ENCODE measurements at places on chromosomes 1 and 21.

DNA sequence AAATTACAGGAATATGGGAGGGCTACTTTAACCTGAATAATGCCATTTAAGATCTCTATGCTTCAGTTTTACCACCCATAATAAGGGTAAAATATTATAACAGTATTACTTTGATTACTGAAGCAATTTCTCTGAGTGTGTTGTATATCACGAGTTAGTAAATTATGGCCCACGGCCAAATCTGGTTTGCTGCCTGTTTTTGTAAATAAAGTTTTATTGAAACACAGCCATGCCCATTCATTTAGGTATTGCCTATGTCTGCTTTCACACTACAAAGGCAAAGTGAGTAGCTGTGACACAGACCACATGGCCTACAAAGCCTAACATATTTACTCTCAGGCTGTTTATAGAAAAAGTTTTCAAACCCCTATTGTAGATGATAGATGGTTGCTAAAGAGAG lies 156.8 kb downstream of the CDC42BPA start:
- no peak for DNase-seq
- H3K27ac ChIP-seq, result no peak overlapping the region
- H3K4me3 ChIP-seq, result no peak overlapping the region
- H3K36me3 ChIP-seq, result no peaks in the 10 kb centered on the region
- peaks cover 1% of the 10 kb centered on the region for H3K27me3 ChIP-seq

- H3K27me3 ChIP-seq, result no peaks in the 10 kb centered on the region
- H3K27ac ChIP-seq, result no peak overlapping the region
- no peak overlapping the region for H3K4me3 ChIP-seq
- H3K4me1 ChIP-seq, result no peaks in the 10 kb centered on the region
Observed at GRCh38 chr1:107706182-107706581, 258.8 kb downstream of the VAV3 start.

DNA sequence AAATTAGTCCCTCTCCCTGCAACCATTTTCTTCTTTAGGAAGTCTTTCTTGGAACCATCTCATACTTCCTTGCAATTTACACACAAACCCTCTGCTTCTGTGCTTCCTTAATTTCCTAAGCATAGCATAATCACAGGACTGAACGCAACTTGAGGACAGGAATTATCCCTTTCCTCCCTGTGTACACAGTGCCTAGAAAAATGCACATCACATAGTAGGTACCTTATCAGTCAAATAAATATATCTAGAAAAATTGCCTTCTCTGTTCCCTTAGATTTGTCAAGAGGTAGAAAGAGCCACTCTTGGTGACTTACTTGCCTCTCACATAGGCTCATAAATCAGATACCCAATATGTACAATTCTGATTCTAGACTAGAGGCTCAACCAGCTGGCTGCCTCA lies 4.9 kb downstream of the ASPM start:
- peaks cover 10% of the 10 kb centered on the region for H3K36me3 ChIP-seq
- H3K27me3 ChIP-seq, result no peaks in the 10 kb centered on the region
- no peaks in the 10 kb centered on the region for H3K4me1 ChIP-seq

DNA sequence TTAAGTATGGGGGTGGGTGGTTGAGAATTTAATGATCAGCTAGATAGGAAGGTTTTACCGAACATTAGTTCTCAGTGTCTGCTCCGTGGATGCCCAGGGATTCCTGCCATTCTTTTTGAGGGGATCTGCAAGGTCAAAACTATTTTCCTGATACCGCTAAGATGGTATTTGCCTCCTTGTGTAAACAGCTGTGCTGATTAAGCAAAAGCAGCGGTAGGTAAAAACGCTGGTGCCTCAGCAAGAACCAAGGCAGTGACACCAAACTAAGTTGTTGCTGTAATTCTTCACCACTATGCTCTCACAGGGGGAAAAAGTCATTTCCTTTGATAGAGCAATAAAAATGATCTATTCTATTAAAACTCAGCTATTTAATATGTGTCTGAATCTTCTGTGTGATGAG lies 229.0 kb downstream of the FMN2 start:
- no peak overlapping the region for H3K27ac ChIP-seq
- no peak for DNase-seq
- H3K36me3 ChIP-seq, result no peaks in the 10 kb centered on the region
- no peaks in the 10 kb centered on the region for H3K27me3 ChIP-seq

DNA sequence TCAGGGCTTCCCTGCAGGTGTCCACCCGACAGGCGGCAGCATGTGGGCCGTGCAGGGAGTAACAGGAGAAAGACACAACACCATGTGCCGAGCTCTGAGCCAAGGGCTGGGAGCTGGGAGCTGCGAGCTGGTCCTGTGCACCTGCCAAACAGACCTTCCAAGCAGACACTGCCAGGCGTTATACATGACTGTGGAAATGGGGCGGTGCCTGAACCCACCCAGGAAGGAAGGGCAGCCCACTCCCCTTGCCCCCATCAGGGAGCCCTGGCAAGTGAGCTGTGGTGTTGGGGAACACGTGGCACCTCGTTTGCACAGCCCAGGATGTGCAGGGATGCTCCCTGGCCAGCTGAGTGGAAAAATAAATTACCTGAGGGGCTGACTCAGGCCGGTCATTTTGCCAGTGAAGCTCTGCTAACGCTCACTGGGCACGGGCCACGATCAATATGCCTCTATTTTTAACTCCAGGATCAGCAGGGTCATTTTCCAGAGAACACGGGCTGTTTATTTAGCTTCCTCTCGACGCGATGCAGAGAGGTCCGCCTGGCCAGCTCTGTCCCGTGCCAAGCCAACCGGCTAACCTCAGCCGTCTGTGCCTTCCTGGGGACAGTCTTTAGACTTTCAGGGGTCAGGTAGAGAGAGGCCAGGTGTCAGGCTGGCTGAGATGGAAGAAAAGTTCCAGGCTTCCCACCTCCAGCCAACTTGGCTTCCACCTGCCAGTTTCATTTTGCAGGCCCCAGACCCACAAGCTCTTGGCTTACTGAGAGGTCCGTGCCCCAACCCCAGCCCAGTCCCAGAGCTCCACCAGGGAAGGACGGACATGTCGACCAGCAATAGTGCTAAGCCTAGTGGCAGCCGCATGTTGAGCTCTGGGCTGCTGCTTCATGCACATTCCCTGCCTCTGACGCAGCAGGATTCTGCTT lies 196.7 kb upstream of the VAMP3 start:
- no peaks in the 10 kb centered on the region for H3K4me1 ChIP-seq
- H3K36me3 ChIP-seq, result no peaks in the 10 kb centered on the region
- H3K27ac ChIP-seq, result no peak overlapping the region
- no peak overlapping the region for H3K4me3 ChIP-seq

DNA sequence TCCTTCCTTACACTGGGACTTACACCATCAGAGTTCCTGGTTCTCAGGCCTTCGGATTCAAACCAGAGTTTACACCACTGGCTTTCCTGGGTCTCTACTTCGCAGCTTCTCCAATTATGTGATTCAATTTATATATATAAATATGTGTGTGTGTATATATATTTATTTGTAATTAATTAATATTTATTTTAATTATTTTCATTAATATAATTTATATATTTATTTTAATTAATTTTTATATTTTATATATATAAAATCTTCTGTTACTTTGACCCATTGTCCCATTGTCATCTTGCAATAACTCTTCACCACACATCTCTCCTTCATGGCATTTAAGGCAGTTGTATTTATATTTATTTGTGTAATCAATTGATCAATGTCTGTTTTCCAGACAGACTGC lies 28.4 kb upstream of the ST6GALNAC3 start:
- H3K4me3 ChIP-seq, result no peak overlapping the region
- DNase-seq, result no peak
- no peaks in the 10 kb centered on the region for H3K27me3 ChIP-seq
- no peak overlapping the region for H3K27ac ChIP-seq
- no peaks in the 10 kb centered on the region for H3K36me3 ChIP-seq

DNA sequence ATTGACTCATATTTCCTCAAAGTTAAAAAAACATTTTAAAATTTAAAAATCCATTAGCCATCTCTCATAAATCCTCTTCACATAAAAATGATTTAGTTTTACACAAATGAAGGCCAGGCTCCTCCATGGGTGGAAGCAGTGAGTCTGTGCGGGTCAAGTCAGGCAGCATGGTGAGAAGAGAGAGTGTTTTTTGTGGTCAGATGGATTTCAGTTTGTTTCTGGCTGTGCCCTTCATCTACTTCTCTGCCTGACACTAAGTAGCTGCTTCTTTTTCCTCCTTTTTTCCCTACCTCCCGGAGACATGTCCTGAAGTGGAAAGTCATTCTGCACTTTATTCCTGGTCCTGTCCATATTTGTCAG lies 10.3 kb downstream of the PLA2G4A start:
- H3K27ac ChIP-seq, result no peak overlapping the region
- no peak overlapping the region for H3K4me3 ChIP-seq
- H3K27me3 ChIP-seq, result no peaks in the 10 kb centered on the region
- DNase-seq, result no peak

DNA sequence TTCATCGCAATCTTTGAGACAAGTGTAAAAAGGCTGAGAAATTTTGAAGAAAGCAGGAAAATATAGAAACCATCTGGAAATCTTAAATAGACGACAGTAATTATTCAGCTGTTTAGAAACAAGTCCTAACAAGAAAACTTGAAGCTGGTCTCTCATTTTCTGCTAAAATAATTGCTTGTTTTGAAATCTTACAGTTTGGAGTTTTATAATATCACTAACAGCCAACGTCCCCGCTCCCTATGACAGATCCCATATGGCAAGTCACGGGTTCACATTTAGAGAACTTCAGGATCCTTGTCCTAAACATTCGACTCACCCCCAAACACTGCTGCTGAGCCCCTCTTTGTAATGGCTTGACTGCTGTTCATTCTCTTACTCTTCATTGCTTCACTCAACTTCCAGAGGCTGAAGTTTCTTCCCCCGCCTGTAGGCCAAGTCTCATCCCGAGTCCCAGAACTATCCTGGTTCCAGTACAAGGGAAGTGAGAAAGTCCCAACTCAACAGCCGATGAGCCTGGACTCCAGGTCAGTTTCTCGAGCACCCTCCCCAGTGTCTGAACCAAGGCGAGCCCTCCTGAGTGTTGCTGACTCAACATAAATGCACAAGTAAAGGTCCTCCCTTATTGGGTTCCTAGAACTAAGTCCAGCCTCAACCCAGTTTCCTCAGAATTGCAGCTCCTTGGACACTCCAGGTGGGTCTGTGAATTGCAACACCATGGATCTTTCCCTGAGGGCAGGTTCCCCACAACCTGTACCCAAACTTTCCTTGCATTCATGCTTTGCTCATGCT lies 93.4 kb upstream of the BACE2 start:
- no peak overlapping the region for H3K4me3 ChIP-seq
- no peaks in the 10 kb centered on the region for H3K27me3 ChIP-seq
- H3K27ac ChIP-seq, result no peak overlapping the region
- no peaks in the 10 kb centered on the region for H3K4me1 ChIP-seq
- H3K36me3 ChIP-seq, result no peaks in the 10 kb centered on the region
- DNase-seq, result no peak

DNA sequence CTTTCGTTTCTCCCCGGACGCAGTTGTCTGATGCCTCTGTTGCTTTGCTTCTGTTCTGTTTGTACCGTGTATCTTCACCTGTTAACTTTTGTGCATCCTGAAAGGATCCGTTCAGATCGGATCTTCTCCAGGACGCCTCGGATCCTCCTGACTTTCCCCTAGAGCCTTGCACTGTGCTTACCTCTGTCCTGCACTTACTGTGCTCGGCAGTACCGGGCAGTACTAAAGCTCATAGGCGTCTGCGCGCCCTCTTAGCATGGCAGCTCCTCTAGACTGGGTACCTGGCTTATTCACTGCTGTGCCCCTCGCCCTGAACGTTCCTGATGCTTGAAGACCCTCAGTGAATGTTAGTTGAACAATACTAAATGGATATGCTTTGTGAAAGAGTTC lies 934 bp downstream of the SCP2 start:
- no peak overlapping the region for H3K27ac ChIP-seq
- H3K27me3 ChIP-seq, result peaks cover 29% of the 10 kb centered on the region
- peak overlapping the region; percentile 72 for H3K4me3 ChIP-seq

DNA sequence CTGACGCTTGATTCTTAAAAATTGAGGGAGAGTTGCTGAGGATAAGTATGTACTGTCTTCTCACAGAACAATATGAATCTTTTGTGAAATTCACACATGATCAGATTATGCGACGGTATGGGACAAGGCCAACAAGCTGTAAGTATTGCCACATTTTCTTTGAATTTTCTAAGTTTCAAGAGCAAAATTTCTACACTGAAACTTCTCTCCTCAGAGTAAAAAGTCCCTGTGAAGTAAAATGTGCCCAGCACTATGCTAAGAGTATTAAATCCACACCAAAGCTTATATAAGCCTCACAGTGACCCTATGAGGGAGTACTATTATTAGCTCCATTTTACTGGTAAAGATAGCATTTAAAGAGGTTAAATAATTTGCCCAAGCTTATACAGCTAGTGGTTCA lies 12.2 kb downstream of the AKIRIN1 start:
- DNase-seq, result no peak
- no peak overlapping the region for H3K4me3 ChIP-seq
- H3K4me1 ChIP-seq, result peaks cover 9% of the 10 kb centered on the region
- peaks cover 58% of the 10 kb centered on the region for H3K36me3 ChIP-seq

DNA sequence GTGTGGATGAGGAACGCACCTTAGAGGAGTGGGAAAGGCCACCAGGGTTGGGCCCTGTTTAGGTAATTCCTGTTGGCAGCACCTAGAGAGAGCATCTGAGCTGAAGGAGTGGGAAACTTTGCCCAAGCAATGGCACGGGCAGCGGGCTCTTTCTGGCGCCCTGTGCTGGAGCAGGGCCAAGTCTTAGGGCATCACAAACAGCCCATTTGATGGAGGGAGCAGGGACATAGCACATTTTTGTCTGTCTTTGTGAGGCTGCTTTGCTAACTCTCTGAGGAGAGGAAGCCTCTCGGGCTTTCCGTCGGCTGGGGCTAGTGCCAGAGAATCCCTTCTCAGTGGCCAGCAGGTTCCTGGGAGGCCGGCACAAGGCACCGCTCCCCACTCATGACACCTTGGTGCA lies 22.5 kb upstream of the CNTN2 start:
- no peak overlapping the region for H3K4me3 ChIP-seq
- H3K27ac ChIP-seq, result no peak overlapping the region
- H3K36me3 ChIP-seq, result no peaks in the 10 kb centered on the region
- DNase-seq, result no peak

- no peak overlapping the region for H3K4me3 ChIP-seq
- H3K36me3 ChIP-seq, result no peaks in the 10 kb centered on the region
- H3K27me3 ChIP-seq, result peaks cover 2% of the 10 kb centered on the region
Observed at GRCh38 chr1:48677306-48678287, 99.1 kb downstream of the BEND5 start.

- H3K27ac ChIP-seq, result no peak overlapping the region
- H3K36me3 ChIP-seq, result no peaks in the 10 kb centered on the region
- no peak overlapping the region for H3K4me3 ChIP-seq
- DNase-seq, result no peak
- no peaks in the 10 kb centered on the region for H3K27me3 ChIP-seq
- no peaks in the 10 kb centered on the region for H3K4me1 ChIP-seq
Observed at GRCh38 chr1:152735648-152736047, 22.2 kb upstream of the KPRP start.

DNA sequence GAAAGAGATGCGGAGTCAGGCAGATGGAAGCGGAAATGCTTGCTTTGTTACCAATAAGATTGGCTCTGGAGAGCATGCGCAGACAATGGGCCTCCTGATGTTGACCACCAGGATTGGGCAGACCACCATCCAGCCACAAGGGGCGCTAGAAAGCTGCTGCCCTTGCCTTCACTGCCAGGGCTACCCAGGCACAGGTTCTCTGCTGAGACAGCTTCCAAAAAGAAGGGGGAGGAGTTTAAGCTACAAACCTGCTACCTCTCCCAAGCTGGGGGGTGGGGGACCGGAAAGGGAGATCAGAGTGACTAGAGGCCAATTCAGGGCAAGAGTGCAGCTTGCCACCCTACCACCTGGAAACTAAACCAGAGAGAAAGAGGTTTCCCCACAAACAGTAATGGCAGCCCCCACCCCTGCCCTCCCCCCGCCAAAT lies 369.7 kb downstream of the RRAGC start:
- no peak overlapping the region for H3K4me3 ChIP-seq
- peak; percentile 98 for DNase-seq
- H3K27ac ChIP-seq, result no peak overlapping the region
- no peaks in the 10 kb centered on the region for H3K36me3 ChIP-seq

GRCh38 chr21:27586326-27586725 lies 619.4 kb upstream of the ADAMTS5 start:
- no peaks in the 10 kb centered on the region for H3K27me3 ChIP-seq
- no peaks in the 10 kb centered on the region for H3K4me1 ChIP-seq
- H3K4me3 ChIP-seq, result no peak overlapping the region
- H3K36me3 ChIP-seq, result no peaks in the 10 kb centered on the region

All from H1 (cell line).